Stimulated activated CD8-positive, alpha-beta memory T cell treated with anti-CD3 and anti-CD28 coated beads, Interleukin-2, amount 100 ng/mL, for 48 hours (primary cell): ENCODE measurements at places on chromosomes 12 and 14.

- DNase-seq: no peak
Observed at GRCh38 chr14:92560106-92560865, 46.7 kb downstream of the RIN3 start.

DNA sequence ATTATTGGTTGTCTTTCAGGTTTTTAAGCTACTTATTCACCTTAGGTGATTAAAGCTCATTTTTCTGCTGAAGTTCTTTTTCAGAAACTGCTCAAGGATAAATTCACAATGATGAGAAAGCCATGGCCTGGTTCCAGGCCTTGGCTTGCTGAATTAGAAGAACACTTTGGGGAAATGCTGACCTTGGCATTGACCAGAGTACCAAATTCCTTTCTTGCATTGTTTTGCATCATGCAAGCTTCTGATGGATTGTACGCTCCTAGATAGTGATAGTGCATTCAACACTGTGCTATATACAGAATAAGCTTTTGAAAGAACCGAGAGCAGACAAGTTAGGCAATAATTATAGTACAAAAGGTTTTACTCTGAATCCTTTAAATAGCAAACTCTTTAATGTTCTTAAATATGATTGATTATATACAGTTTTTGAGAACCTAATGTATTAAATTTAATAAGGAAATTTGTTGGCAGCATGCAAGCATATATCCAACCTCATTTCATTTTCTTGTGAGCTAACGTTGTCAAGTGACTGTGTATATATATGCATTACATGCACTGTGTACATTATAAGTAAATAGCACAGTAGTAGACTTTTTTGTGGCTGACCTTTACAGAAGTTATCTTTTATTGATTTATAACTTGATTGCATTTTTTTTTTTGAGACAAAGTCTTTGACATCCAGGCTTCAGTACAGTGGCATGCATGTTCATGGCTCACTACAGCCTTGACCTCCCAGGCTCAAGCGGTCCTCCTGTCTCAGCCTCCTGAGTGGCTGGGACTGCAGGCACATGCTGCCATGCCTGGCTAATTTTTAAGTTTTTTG, 99.2 kb downstream of the DIP2B start:
- DNase-seq: no peak

GRCh38 chr14:104393898-104394381, 185.6 kb upstream of the C14orf180 start:
- no peak for DNase-seq

GRCh38 chr12:95988506-95989275, 7.5 kb downstream of the HAL start:
- no peak for DNase-seq

DNA sequence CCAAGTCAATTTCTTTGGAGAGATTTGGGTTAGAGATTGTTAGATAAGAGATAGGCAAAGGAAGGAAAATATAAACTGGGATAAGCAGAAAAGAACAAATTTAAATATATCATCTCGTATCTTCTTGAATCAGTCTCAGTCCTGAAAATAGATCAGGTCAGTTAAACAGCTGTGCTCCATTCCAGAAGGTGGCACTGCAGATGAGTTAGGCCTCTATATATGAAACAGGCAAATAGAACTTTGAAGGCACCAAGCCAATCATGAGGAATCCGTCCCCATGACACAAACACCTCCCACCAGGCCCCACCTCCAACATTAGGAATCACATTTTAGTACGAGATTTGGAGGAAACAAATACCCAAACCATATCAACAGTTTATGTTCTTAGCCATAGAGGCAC, 605.5 kb upstream of the USP15 start:
- DNase-seq: no peak

GRCh38 chr14:92336363-92336762, 13.4 kb downstream of the SLC24A4 start:
- DNase-seq: no peak

DNA sequence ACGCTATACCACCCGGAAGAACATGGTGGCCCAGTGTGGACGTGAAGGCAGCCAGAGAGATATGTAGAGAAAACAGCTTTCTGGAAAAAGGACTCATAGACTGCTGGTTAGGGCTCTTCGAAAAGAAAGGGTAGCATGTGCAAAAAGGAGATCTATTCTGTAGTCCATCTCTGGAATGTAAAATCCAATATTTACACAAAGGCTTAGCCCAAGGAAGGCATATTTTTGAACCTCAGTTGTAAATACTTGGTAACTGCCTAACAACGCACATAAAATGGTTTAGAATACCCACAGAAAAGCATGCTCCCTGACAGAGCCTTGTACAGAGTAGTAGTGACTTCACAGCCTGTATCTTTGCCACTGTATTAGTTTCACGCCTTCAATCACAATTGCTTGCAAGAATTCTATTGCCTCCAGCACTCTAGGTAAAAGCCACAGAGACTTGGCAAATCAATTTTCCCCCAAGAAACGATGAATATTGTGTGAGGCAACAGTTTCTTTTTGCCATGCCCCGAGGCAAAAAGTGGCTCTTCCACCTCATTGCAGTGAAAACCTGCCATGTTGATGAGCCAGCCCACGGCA, 59.2 kb downstream of the TRIM9 start:
- no peak for DNase-seq

DNA sequence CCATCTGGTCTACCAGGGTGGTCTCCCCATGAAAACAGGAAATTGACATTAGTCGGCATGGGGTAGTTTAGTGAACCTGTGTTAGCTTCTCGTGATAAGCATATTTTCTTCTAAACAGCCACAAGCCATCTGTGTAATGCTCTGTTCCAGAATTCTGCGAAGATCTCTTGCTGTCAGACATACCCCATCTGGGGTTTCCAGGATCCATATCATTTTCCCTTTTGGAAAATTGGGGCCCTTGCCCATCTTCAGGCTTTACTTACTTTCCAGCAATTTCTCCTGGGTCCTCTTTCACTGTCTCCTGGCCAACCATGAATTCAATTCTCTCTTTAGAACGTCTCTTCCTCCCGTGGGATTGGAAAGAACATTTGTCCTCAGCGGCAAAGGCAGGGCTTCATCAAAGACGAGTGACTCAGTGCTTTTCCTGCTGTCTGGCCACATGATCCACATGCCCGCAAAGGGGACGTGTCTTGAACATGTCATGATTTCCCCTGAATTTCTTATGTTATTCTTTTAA, 21.4 kb upstream of the NCOR2 start:
- no peak for DNase-seq

- DNase-seq: no peak
Observed at GRCh38 chr12:124677552-124678356, 110.3 kb upstream of the NCOR2 start.

- DNase-seq: no peak
Observed at GRCh38 chr12:52501490-52501889, 8.4 kb upstream of the KRT6A start.

DNA sequence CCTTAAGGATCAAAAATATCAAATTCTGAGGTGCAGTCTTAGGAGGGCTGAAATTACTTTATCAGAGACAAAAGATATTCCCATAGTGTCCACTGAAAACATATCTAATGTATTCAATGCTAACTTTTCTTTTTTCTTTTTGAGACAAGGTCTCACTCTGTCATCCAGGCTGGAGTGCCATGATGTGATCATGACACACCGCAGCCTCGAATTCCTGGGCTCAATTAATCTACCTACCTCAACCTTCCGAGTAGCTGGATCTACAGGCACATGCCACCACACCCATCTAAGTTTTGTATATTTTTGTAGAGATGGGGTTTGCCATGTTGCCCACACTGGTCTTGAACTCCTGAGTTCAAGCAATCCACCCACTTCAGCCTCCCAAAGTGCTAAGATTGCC, 68.3 kb downstream of the ZC3H14 start:
- no peak for DNase-seq

- DNase-seq: no peak
Observed at GRCh38 chr14:21098076-21098891, at the start of gene ZNF219. Gene ZNF219 (minus strand): TSS chr14:21098655. CDS start chr14:21093591, 5,064 bp downstream.

DNA sequence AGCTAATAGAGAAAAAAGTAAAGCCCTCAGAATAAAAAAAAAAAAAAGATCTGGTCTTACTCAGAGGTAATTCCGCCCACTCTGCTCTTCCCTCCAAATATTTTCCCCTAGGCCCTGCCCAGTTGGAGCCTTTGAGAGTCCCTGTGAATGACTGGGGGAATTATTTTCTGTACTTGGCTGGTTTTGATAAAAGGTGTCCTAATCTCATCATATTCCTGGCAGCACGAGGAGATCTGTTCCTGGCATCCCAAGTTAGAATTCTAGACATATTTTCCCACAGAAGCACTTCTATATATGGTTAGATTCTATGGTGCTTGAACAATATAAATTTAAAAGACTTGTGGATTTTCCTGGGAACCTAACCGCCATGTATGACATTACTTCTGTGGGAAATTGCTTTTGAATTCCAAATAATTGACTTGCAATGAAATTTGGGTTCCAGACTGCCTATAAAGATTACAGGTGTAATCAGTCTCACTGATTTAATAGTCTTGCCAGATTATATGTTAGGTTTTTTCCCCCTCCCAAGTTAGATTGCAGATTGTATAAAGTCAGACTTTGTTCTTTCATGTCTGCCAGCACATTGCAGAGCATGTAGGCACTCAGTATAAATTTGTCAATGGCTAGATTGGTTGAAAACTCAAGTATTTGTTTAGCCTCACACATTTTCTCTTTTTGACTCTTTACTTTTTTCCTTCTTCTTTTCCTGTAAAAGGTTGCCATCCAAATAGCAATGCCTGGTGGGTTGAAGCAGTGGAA, 12.3 kb downstream of the GPX2 start:
- DNase-seq: no peak

DNA sequence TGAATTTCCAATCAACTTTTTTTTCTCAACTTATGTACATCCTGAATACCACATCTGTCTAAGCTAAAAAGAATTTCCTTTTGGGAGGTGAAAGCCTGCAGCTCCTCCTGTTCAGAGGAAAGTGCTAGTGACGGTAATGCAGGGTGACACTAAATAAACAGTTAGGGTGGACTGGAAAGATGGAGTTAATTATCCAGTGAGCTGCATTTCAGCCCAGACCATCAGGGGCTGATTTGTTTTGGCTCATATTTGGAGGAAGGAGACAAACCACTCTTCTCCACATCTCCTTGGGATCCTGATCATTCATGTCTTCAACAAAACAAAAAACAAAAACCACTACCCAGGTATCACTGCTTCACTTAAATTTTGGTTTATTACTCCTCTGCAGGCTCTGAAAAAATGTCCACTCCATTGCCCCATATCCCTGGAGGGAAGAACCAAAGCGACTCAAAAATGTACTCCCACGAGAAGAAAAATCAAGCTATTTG, 5.1 kb upstream of the SIX1 start:
- no peak for DNase-seq

GRCh38 chr14:52913271-52913670, 37.6 kb downstream of the FERMT2 start:
- no peak for DNase-seq

- no peak for DNase-seq
Observed at GRCh38 chr12:103431387-103431786, 64.4 kb downstream of the C12orf42 start.

DNA sequence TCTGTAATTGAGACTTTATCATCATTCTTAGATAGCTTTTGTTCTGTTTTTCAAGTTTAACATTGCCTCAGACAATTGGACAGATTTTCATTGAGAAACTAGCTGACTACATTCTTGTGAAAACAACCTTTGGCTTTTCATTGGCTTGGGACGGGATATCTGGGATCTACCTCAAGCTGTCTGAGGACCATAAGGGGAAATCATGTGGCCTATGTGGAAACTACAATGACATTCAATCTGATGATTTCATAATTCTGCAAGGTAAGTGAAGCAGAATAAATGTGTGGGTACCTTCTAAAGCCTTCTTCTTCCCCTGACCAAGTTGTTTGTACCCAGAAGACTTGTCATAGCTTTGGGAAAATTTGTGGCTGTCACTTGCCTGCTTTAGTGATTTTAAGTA, 133.5 kb downstream of the OTOGL start:
- no peak for DNase-seq

DNA sequence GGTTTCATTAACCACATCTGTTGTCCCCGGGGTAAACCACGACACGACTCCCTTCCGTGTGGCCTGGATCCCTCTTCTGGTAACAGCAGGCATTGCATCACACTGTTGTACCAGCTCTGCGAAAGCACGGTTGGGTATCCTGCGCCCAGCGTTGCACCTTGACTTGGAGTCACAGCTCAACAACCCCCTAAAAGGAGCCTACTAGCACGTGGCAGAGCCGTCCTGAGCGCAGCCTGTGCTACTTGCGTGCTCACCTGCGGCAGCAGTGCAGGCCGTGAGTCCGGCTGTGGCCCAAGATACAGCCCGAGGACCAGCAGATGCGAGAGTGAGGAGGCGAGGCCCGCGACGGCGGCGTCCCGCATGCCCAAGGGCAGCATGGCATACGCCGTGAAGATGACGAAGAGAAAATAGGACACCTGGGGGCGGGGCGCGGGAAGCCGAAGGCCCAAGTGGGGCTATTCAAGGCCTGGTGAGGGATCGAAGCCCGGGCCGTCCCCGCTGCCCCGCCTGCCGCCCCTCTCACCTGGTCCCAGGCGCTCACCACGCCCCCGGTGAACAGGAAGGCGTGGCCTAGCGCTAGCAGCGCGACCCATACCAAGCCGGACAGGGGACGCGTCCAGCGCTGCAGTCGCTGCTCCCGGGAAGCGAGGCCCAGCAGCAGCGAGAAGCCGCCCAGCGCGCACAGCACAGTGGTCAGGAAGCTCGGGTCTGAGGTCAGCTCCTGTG, 2.4 kb downstream of the ADCY4 start:
- peak; percentile 66 for DNase-seq

- no peak for DNase-seq
Observed at GRCh38 chr12:92605621-92606170, 97.1 kb upstream of the PLEKHG7 start.

DNA sequence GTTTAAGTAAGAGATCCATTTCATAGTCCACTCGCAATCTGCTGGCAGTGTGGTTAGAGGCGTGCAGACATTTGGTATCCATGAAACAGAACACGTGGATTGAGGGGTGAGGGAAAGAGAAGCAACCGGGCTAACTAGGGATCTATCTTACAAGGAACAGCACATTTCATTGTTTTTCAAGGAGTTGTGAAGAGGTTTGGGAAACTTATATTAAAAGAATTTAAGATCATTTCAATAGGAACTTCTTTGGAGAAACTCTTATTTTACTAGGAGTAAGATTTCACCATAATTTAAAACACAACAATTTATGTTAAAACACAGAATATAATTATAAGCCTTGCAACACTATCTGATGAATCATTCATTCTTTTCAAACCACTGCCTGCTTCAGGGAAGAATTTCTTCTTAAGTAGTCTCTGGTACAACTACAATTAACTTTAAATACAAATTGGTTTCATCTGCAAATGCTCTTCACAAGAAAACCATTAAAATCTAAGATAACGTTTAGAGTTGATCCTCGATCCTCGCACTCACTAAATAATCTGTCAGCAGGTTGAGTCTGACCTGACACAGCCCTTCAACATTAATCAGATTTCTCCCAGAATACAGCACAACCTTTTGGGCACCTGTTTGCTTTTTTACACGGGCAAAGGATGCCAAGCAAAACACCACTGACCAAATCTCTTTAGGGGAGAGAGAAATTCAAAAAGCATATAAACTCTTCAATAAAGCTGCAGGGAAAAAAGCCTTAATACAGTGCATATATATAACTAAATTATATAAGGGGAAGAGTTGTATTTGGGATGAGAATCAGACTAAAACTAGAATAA, 27.3 kb downstream of the PPTC7 start:
- no peak for DNase-seq

- DNase-seq: no peak
Observed at GRCh38 chr14:46053221-46053620, 598.4 kb downstream of the RPL10L start.

- DNase-seq: no peak
Observed at GRCh38 chr12:109932878-109933503, 32.9 kb downstream of the TCHP start.
